Pancreas (tissue), 10 donors: ENCODE measurements at places on chromosomes 16 and 17. TPM values are rescaled to one million over a fixed set of nuclear protein-coding genes. Genes with fewer than 3 reads are reported as not detected.

Gene KRTAP9-2
- not detected for total RNA-seq

Gene PLCG2
- total RNA-seq, result 8.0 TPM

Gene KRT33B
- not detected for total RNA-seq

Gene BAIAP3
- 3.7 TPM for total RNA-seq

Gene WNT9B
- not detected for total RNA-seq

Gene MYH10
- total RNA-seq, result 10.5 TPM

DNA sequence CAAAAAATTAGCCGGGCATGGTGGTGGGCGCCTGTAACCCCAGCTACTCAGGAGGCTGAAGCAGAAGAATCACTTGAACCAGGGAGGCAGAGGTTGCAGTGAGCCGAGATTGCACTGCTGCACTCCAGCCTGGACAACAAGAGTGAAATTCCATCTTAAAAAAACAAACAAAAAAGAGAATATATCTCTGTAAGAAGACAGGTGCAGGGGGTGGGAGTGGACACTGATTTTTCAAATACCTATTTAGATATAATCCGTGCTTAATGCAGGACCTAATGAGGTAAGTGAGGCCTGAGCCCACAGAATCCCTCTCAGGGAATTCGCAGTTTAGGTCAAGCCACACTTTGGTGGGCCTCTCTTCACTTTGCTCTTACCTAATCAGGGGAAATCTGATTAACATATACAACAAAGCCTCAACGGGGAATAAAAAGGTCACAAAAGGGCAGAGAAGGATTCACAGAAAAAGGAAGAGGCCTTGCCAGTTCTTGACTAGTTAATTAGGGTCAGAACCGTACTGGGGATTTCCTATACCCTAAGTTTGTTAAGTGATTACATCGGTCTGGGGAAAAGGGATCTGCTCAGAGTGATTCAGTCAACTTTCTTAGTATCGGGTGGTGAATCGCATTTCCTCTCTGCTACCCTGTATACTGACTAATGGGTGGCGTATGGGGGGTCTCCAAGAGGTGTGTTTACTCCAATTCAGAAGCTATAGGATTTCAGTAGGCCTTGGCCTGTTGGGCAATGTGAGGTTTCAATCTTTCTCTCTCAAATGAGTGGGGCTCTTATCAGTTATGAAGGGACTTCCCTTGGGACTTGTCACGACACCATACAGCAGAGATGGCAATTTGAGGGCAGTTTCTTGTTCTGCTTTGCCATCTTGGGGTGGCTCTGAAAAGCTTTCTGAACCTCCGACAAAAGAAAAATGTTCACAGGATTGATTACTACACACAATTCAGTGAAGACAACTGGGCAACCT, 1.9 kb upstream of the NFAT5 start:
- H3K4me3 ChIP-seq, result peak overlapping the region; percentile 95
- no peak overlapping the region for H3K27ac ChIP-seq
- H3K36me3 ChIP-seq, result no peaks in the 10 kb centered on the region
- DNase-seq, result no peak
- no peaks in the 10 kb centered on the region for H3K27me3 ChIP-seq
- peaks cover 19% of the 10 kb centered on the region for H3K4me1 ChIP-seq

- H3K4me1 ChIP-seq, result no peaks in the 10 kb centered on the region
- H3K27ac ChIP-seq, result no peak overlapping the region
- H3K36me3 ChIP-seq, result no peaks in the 10 kb centered on the region
- no peak overlapping the region for H3K4me3 ChIP-seq
- H3K27me3 ChIP-seq, result no peaks in the 10 kb centered on the region
These were observed 27.4 kb upstream of the TNS4 start for GRCh38 chr17:40528692-40529417.

DNA sequence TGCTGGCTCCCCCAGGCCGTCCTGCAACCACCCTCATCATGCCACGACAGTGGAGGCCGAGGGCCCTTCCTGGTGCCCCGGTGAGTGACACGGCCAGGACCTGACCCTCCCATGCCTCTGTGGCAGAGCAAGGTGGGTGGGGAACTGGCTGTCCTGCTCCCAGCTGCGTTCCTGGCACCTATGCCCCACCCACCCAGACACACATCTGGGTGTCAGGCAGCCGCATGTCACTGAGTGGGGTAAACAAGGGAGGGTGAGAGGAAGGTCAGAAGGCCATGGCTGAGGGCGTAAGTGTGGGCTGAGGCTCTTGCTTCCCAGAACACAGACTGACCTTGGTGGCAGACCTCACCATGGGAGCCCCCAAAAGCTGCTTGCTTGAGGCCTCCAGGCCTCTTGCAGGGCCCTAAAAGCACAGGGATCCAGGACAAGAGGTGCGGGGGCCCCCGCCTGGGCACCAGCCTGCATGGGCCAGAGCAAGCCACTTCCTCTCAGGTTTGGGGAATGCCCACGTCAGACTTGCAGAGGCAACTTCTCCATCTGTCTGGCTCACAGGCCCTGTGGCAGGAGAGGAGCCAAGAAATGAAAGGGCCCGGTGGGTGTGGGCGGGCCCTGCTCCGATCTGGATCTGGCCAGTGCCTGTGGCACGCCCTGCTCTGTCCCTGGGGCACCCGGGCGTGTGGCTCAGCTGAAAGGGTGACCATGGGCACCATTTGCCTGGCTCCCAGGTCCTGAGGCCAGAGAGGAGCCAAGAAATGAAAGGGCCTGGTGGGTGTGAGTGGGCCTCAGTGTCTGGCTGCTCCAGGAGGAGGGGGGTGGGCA, 3.9 kb upstream of the CCDC57 start:
- H3K4me3 ChIP-seq, result no peak overlapping the region
- H3K36me3 ChIP-seq, result no peaks in the 10 kb centered on the region
- peak overlapping the region; percentile 40 for H3K27ac ChIP-seq
- peak; percentile 82 for DNase-seq
- H3K27me3 ChIP-seq, result no peaks in the 10 kb centered on the region

DNA sequence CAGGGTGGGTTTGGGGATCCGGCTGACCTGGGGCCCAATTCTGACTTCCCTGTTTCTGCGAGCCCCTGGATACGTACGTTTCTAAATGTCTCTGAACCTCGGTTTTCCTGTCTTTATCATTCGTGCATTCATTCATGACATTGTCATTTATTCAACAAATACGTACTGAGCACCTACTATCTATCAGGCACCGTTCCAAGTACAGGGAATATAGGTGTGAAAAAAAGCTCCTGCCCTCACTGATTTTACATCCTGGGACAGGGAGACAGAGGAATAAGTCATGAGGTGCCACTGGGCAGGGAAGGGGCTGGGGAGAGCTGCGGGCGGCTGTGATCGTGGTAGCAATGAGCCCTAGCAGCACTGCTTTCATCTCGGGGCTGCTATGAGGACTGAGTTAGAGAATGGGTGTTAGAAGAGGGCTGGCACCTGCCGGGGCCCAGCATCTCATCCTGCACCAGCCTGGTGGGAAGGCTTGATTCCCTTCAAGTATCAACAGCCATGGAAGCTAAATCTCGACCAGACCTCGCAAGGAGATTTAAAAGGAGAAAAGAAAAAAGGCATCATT, 88.3 kb upstream of the DNAH17 start:
- no peaks in the 10 kb centered on the region for H3K27me3 ChIP-seq
- H3K36me3 ChIP-seq, result no peaks in the 10 kb centered on the region

DNA sequence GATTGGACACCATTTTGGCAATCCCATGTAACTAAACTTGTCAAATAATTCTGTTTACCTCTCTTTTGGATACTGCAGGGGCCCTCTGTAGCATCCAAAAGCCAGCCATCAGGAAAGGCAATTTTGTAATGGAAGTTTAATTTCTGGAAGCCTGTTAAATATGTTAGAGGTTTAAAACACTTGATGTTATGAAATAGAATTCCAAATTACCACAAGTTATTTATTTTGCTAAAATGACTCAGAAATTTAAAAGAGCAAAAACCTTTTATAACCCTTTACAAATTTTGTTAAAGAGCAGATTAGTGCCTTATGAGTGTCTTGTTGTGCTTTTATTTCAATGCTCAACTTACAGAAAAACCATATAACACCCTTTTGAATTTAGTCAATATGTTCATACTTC, 20.0 kb upstream of the TNFSF12 start:
- no peak for DNase-seq
- no peaks in the 10 kb centered on the region for H3K36me3 ChIP-seq
- no peak overlapping the region for H3K27ac ChIP-seq
- H3K4me3 ChIP-seq, result no peak overlapping the region
- no peaks in the 10 kb centered on the region for H3K4me1 ChIP-seq

DNA sequence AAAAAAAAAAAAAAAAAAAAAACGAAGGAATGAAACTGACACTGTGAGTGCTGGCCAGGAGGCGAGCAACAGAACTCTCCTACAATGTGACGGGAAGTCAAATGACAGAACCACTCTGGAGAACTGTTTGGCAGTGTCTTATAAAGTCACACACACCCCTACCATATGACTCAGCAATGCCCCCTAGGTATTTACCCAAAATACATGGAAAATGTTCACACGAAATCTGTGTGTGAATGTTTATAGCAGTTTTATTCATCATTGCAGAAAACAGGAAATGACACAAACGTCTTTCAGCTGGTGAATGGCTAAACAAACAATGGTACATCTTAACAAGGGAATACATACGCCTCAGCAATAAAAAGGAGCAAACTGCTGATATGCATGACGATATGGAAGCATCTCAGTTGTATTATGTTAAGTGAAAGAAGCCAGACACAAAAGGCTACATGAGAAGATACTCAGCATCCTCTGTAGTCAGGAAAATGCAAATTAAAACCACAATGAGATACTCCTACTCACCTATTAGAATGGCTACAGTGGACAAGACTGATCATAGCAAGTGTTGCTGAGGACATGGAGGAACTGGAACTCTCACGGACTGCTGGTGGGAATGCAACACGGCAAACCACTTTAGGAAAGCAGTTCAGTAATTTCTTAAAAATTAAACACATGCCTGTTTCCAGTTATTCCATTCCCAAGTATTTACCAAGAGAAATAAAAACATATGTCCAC, 74.7 kb downstream of the TBC1D16 start:
- no peak overlapping the region for H3K4me3 ChIP-seq
- no peak overlapping the region for H3K27ac ChIP-seq
- DNase-seq, result no peak
- H3K4me1 ChIP-seq, result peaks cover 5% of the 10 kb centered on the region
- no peaks in the 10 kb centered on the region for H3K36me3 ChIP-seq

DNA sequence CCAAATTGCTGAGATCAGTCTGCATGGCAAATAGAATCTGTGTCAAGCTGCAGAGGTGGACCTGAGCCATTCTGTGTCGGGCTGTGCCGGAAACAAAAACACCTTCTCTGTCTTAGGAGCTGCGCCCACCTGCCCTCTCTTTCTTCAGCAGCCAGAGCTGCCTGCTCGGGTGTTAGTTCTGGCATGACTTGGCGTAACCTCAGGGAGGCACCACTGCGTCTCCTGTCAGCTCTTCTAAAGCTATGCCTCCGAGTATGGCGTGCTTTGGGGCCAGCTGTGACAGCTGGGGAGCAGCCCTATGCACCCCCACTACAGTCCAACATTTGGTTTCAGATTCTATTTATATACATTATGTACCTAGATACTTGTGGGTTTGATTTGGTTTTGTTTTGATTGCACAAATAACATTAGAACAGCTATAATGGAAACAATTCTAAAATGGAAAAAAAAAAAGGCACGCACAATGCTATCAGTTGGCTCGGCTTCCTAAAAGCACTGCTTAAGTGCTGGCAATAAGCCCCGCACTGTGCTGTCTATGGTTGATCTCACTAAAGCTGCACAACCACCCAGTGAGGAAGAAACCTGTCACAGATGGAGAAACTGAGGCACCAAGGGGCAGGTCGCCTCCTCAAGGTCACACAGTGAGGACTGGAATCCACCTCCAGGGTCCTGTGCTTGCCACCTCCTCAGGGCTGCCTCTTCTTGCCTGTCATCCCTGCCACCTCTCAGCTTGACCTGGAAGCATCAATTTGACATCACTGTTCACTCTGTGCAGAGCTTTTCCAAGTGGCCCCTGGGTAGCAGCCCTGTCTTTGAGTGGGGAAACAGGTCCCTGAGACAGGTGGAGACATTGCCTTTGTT, 18.7 kb upstream of the ADGRG1 start:
- no peaks in the 10 kb centered on the region for H3K36me3 ChIP-seq
- DNase-seq, result no peak
- H3K4me1 ChIP-seq, result peaks cover 55% of the 10 kb centered on the region

- peaks cover 11% of the 10 kb centered on the region for H3K4me1 ChIP-seq
- DNase-seq, result peak; percentile 74
- no peak overlapping the region for H3K4me3 ChIP-seq
- no peaks in the 10 kb centered on the region for H3K36me3 ChIP-seq
- H3K27ac ChIP-seq, result peak overlapping the region; percentile 77
These were observed 224.9 kb downstream of the SEC14L1 start for GRCh38 chr17:77365584-77366186.
